ENCODE measurements at places on chromosomes 16 and 17. TPM values are rescaled to one million over a fixed set of nuclear protein-coding genes. Genes with fewer than 3 reads are reported as not detected.

- DNase-seq = no peak
Measured at GRCh38 chr16:1713933-1714332, 7.9 kb downstream of the MAPK8IP3 start.

- DNase-seq = no peak
Measured at GRCh38 chr17:74290340-74290739, 16.3 kb downstream of the DNAI2 start.

- no peak for DNase-seq
Measured at GRCh38 chr17:61399131-61400065, at the start of gene TBX2. Gene TBX2, plus strand, starts transcription at chr17:61399843. Its CDS starts 334 bp downstream, at chr17:61400177.

DNA sequence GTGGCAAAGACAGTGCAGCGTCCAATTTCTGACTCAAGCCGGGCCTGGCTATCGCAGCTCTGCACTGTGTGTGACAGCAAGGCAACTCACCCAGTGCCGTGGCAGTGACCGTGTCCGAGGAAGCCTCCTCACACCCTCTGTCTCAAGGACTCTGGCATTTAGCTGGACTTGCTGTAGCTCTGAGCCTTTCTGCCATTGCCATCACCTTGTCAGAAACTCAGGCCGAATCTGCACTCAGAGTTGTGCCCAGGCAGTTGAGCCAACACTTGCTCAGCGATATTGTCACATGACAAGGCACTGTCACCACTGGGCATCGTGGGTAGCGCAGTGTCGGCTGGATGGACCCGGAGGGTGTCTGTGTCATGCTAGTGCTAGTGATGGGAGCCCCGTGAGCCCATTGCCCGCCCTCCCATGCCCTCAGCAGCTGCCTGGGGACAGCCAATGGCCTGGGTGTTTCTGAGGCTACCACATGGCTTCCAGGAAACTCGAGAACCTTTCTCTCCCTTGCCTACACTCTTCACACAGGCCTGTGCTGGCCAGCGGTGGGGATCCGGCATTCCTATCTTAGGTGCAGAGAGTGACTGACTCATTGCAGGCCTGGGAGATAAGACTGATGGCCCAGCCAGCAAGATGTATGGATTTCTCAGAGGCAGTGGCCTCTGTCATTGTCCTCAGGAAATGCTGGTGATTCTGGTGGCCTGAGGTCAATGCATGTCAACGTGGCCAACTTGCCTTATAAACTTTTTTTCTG, 22.1 kb upstream of the STH start:
- DNase-seq = no peak

DNA sequence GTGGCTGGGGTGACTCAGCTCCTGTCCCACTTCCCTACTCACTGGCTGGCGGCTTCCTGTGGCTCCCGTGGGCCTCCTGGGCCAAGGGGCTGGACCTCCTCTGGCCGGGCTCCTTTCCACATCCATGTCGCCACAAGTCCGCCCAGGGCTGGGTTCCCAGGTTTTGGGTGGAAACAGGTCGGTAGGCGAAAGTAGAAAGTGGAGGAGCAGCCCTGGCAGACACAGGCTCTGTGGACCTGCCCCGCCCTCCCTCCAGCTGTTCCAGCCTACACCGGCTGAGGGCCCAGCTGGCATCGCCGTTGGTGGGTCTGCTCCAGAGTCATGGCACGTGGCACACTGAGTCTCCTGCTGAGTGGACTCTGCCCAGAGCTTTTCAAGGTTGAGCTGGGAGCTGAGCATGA, 28.7 kb downstream of the GSE1 start:
- DNase-seq = peak; percentile 79

GRCh38 chr16:65767125-65767524, 599.4 kb upstream of the CDH5 start:
- DNase-seq = no peak

DNA sequence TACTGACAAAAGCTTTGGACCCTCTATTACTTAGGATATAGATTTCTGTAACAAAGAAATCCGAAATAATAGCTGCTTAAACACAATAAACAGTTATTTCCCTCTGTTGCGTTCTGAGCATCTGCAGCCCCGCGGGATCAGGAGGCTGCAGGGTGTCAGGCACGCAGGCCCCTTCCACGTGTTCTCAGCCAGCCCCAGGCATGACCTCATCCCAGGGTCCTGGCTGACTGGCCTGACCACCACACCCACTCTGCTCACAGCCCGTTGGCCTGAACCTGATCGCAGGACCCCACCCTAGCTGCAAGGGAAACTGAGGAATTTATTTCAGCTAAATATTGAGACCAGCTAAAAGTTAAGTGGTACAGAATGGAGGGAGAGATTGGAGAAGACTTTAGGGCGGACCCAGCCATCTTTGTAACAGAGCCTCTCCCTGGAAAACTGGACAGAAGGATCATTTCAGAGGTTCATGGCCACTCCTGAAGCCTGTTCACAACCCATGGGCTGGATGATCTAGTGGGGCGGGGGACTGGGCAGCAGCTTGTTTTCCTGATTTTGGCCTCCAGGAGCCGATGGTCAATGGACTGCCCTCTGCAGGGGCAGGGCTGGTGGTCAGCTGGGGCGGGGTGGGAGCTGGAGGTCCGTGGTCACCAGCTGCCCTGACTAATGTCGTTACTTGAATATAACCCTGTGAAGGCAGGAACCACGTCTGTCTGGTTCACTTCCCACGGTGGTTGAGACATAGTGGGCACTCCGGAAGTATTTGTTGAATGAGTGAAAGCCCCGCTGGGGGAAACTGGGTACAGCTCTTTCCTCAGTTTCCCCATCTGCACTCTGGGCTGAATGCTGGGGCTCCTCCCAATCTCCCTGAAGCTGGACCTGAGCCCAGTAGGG, 10.9 kb downstream of the CETP start:
- no peak for DNase-seq

- DNase-seq = no peak
Measured at GRCh38 chr17:11637796-11638195, 39.5 kb downstream of the DNAH9 start.

- DNase-seq = no peak
Measured at GRCh38 chr16:88358023-88358420, 24.7 kb upstream of the ZNF469 start.

GRCh38 chr16:10668322-10669045, 26.2 kb downstream of the TEKT5 start:
- peak; percentile 20 for DNase-seq

DNA sequence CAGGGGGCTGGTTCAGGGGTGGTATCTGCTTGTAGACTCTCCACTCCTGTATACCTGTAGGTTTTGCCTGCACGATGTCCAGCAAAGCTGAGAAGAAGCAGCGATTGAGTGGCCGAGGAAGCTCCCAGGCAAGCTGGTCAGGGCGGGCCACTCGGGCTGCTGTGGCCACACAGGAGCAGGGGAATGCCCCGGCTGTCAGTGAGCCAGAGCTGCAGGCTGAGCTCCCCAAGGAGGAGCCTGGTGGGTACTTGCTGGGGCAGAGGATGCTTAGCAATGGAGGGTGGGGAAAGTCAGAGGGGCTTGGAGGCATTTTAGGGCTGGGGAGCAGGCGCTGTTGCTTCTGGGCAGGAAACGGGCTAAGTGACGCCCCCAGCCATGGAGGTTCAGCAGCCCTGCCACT, 2.1 kb downstream of the DNAH2 start:
- no peak for DNase-seq

DNA sequence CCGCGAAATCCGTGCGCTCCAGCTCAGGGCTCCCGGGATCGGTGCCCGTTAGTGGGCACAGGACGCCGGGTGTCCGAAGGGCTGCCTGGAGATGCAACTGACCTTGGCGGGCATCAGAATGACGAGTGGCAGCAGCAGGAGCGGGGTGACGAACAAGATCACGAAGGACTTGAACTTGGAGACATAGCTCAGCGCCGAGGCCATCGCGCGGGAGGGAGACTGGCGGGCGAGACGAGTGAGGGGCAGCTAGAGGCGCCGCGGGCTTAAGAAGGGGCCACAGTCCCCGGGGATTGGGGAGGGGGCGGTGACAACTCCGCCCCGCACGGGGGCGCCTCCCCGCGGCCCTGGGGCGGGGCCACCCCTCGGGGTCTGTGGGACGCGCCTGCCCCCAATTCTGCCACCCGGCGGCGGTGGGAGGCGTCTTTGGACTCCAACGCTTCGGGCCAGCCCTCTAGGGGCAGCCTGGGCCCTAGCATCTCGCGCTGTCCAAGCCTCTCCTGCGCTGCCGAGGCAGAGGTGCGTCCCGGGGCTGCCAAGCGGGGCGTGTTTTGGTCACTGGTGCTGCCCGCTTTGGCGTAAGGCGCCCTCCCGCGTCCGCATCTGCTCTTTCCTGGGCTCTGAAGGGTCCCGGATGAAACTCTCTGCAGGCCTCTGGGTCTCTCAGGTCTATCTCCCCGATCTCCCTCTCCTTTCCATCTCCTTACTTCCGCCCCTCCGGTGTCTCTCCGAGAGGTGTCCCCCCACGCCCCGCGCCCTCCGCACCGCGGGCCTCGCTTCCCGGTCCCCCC, at the start of gene SLC13A5:
SLC13A5 (minus strand) TSS at position 240 of the 788 bp plus-strand sequence; CDS start at position 204, 36 bp downstream.
- DNase-seq = no peak

GRCh38 chr16:85565801-85566526, 47.2 kb upstream of the GSE1 start:
- no peak for DNase-seq

DNA sequence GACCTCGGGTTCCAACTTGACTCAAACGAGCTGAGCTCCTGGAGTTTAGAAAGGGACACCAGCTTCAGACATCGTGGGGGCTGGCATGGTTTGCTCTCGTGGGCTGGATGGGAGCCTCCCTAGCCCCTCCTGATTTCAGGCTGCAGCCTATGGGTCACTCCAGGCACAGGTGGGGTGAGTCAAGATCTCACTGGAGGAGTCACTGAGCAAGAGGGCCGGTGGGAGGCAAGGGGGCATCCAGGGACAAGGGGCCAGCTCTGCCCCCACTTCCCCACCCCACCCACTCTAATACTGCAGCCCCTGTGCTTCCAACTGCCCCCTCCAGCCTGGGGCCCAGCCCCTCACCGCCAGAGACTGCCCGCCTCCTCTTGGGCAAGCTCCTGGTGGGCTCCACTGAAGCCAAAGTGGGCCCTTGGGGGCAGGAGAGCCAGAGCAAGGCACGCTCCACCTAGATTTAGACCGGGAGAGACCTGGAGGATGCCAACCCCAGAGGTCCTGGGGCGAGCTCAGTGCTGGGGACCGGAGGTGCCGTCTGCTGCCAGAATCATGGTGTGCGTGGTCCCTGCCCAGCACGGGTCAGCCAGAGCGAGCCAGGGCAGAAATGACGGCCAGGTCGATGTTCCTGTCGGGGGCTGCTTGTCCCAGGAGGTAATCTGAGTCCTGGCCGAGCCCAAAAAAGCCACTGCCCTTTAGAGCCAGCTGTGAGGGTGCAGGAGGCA, 6.4 kb downstream of the SLC16A3 start:
- DNase-seq = peak; percentile 27

- no peak for DNase-seq
Measured at GRCh38 chr16:57069053-57069452, 23.3 kb upstream of the CPNE2 start.

GRCh38 chr16:49497466-49497865, 123.9 kb downstream of the C16orf78 start:
- DNase-seq = no peak

GRCh38 chr17:7322520-7323194, 6.5 kb downstream of the NEURL4 start:
- DNase-seq = no peak

GRCh38 chr16:47132308-47132707, 11.4 kb downstream of the NETO2 start:
- no peak for DNase-seq

DNA sequence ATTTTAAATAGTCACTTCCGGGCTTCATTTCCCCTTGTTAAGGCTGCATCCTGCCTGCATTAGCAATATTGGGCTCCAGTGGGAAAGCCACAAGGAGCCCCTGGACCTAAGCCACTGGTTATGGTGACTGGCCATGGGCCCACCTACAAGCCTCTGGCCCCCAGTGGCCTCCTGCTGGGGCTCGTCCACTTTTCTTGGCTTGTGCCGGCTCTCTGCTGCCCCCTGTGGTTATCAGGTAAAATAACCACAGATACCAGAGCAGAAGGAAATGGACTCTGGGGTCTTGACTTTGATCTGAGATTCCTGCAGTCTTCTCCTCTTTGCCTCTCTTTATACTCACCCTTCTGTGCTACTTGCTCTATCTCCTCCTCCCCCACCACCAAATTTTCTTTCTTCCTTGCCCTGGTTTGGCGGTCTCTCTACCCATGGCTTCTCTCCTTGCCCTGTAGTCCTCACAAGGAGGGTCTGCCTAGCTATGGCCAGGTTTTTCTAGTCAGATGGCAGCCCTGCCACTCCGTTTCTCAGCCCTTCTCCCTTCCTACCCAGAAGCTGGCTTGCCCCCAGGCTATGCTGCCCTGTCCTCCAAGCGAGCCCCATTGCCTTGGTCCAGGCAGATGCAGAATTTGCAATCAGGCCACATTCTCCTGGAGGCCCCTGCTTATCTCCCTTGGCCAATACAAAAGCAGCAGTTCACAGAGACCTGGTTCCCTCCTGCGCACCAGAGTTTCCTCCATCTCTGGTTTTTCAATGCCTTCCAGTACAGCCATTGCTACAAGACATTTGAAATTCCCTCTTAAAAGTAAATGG, 82.9 kb upstream of the RCVRN start:
- DNase-seq = no peak

- DNase-seq = no peak
Measured at GRCh38 chr16:56324406-56324805, 100.9 kb downstream of the AMFR start.

GRCh38 chr16:3510416-3510815, 9.6 kb downstream of the CLUAP1 start:
- DNase-seq = no peak

DNA sequence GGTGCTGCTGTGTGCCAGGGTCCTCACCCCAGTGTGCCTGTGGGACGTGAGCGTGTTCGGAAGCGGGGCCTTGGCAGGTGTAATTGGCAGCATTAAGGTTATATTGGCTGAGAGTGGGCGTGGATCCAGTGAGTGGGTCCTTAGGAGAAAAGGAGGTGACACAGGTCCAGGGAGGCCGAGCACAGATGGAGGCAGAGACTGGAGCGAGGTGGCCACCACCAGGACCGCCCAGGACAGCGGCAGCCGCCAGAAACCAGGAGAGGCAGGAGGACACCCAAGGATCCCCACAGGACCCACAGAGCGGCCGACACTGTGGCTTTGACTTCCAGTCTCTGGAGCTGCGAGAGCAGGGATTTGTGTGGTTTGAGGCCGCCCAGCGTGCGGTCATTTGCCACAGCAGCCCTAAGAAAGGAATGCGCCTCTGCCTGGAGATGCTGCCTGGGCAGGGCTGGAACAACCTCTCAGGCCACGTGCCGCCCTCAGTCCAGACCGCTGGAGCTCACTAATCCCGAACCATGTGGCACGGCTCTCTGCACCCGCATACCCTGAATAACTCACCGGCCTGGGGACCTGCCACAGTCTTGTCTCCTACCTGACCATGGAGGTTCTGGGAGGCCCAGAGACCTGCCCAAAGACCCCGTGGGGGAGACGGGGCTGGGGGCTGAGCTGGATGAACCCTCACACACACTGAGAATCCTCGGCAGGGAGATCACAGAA, 45.4 kb downstream of the SOX8 start:
- DNase-seq = no peak

TSEN54 gene
- 38.9 TPM for total RNA-seq

EVI2B gene
- total RNA-seq = 3.7 TPM

ATP6V0A1 gene
- total RNA-seq = 92.6 TPM

EFCAB5 gene
- 3.4 TPM for total RNA-seq

AANAT gene
- total RNA-seq = not detected
